ENCODE measurements at places on chromosomes 11 and 22.

GRCh38 chr22:26542831-26543230, 30.6 kb upstream of the TFIP11 start:
- no peak for DNase-seq

- DNase-seq = no peak
Observed at GRCh38 chr11:133978794-133979193, 22.0 kb upstream of the IGSF9B start.

DNA sequence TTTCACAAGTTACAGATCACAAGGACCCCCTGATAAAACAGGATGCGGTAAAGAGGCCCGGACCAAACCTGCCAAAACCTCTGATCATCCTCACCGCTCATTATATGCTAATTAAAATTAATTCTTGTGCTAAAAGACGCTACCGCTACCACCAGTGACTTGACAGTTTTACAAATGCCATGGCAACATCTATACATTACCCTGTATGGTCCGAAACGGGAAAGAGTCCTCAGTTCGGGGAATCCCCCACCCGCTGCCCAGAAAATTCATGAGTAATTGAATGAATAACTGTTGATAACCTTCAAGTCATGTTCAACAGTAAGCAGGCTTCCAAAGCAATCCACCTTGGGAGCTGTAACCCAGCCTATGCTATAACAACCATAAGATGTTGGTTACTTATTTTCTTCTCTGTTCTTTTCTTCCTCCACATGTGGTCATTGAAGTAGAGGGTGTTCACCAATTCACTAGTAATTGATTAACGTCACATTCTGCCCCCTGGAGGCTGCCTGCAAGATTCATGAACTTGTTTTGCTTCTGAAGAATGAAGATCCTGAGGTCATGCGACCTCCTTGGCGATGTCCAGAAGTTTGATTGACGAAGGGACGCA, 20.6 kb downstream of the APOBEC3H start:
- DNase-seq = no peak

GRCh38 chr11:17547932-17548331, 873 bp downstream of the OTOG start:
- no peak for DNase-seq

GRCh38 chr11:46392421-46393230, 1.1 kb upstream of the CHRM4 start:
- DNase-seq = peak; percentile 27

DNA sequence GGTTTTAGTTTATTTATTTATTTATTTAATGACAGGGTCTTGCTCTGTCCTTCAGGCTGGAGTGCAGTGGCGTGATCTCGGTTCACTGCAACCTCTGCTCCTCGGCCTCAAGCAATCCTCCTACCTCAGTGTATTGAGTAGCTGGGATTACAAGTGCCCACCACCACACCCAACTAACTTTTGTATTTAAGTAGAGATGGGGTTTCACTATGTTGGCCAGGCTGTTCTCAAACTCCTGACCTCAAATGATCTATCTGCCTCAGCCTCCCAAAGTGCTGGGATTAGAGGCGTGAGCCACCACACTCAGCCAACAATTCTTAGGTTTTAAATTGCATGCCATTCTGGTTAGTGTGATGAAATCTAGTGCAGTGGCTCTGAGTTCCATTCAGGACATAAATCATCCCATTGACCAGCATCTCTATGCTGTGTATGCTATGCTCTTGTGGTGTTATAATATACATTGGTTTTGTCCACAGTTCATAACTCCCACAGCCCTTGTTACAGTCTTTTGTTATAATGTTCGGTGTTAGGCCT, 28.5 kb downstream of the ZNF280B start:
- no peak for DNase-seq

GRCh38 chr11:84455691-84456090, 1169.5 kb upstream of the CCDC90B start:
- no peak for DNase-seq

GRCh38 chr11:112745973-112746372, 215.2 kb upstream of the NCAM1 start:
- no peak for DNase-seq

DNA sequence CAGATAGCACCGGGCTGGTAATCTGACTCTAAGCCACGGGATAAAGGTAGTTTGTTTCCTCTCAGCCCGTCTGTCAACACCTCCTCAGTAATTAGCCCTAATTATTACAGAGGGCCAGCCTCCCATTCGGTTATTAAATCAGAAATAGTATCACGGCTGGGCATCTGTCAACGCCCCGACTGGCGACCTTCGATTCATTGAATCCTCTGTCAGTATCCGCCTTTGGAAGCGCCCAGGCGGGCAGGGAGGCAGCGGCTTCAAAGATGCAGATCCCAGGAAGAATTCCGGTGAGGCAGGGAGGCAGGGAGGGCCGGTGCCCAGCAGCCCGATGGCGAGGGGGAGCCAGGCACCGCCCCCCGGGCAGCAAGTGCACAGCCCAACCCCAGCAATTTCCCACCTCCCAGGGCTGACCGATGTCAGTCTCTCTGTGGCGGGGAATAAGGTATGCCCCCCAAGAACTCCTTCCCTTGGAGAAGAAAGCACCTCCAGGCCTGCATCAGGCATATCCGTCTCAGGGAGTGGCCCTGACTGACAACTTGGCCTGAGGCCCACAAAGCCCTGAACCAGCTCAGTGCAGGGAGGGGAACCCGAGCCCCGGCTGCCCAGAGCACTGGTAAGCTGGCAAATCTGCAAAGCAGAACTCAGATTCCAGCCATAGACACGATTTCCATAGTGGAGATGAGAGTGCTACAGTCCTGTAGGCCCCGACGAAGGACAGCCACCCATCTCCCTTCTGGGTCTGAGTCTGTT, 11.4 kb downstream of the GNB1L start:
- DNase-seq = no peak

GRCh38 chr11:126647735-126648134, 292.2 kb downstream of the ST3GAL4 start:
- no peak for DNase-seq

GRCh38 chr22:26435327-26436093, 6.5 kb downstream of the ASPHD2 start:
- DNase-seq = no peak

DNA sequence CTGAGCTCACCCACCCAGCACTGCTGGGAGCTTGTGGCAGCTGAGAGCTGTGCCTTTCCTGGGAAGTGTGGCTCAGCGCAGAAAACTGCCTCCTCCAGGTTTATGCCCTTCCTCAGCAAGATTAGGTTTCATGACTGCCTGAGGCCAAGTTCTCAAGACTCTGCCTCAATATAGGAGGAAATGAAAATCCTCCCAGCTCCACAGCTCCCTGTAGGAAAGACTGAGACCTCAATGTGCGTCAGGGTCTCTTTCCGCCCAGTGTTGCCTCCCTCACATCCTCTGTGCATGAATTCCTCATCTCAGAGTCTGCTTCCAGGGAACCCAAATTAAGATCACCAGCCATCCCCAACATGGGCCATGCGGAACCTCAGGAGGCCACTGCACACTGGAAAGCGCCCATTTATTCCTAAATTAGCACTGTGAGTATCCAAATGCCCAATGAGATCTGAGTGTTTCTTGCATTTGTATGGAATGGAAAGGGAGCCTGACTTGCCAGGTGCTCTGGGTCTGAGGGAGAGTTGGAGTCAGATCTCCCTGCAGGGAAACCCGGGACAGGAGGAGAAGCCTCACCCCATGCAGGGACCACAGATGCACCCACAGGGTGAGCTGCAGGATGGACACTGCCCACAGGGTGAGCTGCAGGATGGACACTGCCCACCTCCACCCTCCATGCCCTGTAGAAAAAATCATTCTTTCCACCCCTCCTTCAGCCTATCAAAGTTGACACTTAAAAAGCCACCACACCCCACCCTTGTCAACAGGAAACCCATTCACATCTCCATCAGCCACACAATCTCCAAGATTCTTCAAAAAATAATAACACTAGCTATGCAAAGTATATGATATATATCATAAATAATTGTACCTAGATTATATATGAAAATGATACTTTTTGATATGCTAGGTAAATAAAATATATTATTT, 97.4 kb upstream of the IGLL5 start:
- no peak for DNase-seq

DNA sequence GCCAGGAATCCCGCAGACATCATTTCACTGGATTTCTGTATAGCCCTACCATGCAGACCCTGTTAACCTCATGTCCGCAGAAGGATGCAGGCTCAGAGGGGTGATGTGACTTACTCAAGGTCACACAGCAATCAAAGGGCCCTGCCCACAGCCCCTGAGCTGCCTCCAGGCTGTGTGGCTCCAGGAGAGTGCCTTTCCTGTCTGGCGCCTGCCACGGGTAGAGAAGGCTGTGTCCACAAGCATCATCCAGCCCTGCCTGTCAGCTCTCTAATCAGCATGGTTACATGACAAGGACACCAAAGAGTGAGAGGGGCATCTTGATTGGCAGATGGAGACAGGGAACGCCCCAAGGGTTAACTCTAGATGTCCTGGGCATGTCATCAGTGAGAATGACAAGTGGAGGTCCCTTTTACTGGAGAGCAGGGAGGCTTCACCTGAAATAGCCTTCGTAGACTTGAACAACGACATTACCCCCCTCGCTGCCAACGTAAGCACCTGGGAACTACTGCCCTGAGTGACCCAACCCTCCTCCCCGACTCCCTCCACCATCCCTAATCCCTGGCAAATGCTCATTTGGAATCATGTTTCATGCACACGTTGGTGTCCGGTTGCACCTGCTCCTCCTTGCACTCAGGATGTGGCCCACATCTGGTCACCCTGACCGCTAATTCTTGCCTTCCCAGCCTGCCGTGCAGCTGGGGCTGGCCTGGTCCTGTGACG, 6.9 kb downstream of the FGF19 start:
- DNase-seq = no peak
